CD4-positive, alpha-beta T cell (primary cell): ENCODE measurements at places on chromosomes 13 and 19. TPM values are rescaled to one million over a fixed set of nuclear protein-coding genes. Genes with fewer than 3 reads are reported as not detected.

Gene OR7A5
- not detected for total RNA-seq

Gene HCST
- total RNA-seq: 78.6 TPM

GRCh38 chr19:29217616-29218015 is 4.7 kb upstream of the UQCRFS1 start:
- peaks cover 4% of the 10 kb centered on the region for H3K27me3 ChIP-seq
- H3K36me3 ChIP-seq: no peaks in the 10 kb centered on the region
- no peak overlapping the region for H3K4me3 ChIP-seq

- peaks cover 15% of the 10 kb centered on the region for H3K27me3 ChIP-seq
- H3K4me3 ChIP-seq: no peak overlapping the region
- DNase-seq: no peak
- no peaks in the 10 kb centered on the region for H3K4me1 ChIP-seq
Measured at GRCh38 chr13:24984134-24984533, 111.8 kb upstream of the PABPC3 start.

GRCh38 chr13:59094181-59094580 is 1069.5 kb downstream of the DIAPH3 start:
- no peaks in the 10 kb centered on the region for H3K36me3 ChIP-seq
- no peaks in the 10 kb centered on the region for H3K4me1 ChIP-seq
- H3K4me3 ChIP-seq: no peak overlapping the region
- H3K27me3 ChIP-seq: no peaks in the 10 kb centered on the region
- H3K27ac ChIP-seq: no peak overlapping the region
- no peak for DNase-seq

DNA sequence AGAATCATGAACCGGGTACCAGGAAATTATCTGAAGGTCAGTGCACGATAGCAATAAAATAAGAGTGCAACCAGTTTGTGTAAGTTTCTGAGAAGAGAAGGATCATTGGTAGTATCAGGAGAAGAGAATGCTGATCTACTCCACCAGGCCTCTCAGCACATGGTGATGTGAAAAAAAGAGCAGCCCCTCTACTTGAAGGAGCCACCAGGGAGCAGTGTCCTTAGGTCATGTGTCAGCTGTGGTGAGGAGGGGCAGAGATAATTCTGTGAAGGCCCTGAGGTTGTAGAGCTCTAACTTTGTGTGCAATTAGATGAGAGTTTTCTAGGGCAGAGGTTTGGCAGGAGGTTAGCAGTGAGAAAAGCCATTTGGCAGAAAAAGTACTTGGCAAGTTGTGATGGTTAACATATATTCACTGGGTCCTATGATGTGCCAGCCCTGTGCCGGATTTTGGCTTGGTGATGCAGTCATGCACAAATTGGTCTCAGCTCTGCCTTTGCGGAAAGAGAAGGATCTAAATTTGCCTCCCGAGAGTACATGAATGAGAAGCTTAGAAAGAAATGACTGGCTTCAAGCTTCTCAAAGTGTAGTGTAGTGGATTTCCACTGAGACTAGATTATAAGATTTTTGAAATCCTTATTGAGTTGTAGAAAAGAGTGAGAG is 19.2 kb upstream of the ZC3H13 start:
- H3K27me3 ChIP-seq: no peaks in the 10 kb centered on the region
- DNase-seq: no peak
- no peaks in the 10 kb centered on the region for H3K36me3 ChIP-seq
- no peak overlapping the region for H3K27ac ChIP-seq
- no peaks in the 10 kb centered on the region for H3K4me1 ChIP-seq

DNA sequence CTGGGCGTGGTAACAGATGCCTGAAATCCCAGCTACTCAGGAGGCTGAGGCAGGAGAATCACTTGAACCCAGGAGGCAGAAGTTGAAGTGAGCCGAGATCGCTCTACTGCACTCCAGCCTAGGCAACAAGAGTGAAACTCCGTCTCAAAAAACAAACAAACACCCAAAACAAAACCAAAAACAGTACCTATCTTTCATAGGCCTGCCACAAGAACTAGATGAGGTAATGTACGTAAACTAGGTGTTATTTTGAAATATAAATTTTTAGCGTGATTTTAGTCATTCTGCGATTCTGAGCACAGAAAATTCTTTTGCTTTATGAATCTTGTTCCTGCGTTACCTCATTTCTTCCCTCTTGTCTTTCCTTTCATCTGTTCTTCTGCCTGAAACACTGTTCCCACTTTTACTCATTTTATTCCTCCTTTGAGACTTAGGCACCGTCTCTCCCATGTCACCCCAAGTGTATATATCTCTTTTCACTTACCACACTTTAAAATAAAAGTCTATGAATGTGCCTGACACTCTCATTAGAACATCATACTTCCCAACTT is 238.2 kb upstream of the HTR2A start:
- H3K27ac ChIP-seq: no peak overlapping the region
- no peak for DNase-seq
- no peaks in the 10 kb centered on the region for H3K36me3 ChIP-seq
